Sciatic nerve (tissue), 2 donors: ENCODE measurements at places on chromosomes 2 and 18.

GRCh38 chr2:88658881-88659537 is 31.7 kb upstream of the EIF2AK3 start:
- DNase-seq, result no peak

GRCh38 chr2:227474410-227474809 is 2.5 kb downstream of the AGFG1 start:
- no peak for DNase-seq

- no peak for DNase-seq
Measured at GRCh38 chr2:119772767-119773166, 13.0 kb downstream of the PTPN4 start.

- DNase-seq, result no peak
Measured at GRCh38 chr2:219522111-219523030, 8.1 kb downstream of the ASIC4 start.

DNA sequence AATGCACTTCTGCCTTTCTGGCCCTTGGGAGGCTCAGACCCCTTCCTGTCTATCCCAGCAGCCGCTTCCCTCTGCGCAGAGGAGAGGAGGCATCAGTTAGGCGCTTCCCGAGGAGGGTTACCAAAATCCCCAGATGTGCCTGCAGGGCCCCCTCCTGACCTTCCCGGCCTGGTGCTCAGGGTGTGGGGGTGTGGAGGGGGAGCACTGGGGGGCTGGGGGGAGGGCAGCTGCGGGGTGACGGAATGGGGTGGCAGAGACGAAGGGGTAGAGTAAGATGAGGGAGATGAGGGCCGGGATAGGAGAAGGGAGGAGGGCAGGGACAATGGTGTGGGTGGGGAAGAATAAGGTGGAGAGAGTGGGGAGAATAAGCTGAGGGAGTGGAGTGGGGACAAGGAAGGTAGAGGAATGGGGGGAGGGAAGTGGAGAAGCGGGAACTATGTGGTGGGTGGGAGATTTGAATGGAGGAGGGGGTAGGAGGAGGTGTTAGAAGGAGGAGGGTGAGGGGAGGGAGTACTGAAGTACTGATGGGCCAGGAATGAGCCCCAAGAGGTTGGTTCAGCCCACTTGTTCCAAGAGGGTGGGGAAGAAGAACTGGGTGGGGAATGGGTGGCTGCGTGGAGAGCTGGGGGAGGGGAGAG is 6.5 kb upstream of the ZAP70 start:
- DNase-seq, result no peak

GRCh38 chr2:181138816-181139215 is 158.4 kb downstream of the UBE2E3 start:
- DNase-seq, result no peak

DNA sequence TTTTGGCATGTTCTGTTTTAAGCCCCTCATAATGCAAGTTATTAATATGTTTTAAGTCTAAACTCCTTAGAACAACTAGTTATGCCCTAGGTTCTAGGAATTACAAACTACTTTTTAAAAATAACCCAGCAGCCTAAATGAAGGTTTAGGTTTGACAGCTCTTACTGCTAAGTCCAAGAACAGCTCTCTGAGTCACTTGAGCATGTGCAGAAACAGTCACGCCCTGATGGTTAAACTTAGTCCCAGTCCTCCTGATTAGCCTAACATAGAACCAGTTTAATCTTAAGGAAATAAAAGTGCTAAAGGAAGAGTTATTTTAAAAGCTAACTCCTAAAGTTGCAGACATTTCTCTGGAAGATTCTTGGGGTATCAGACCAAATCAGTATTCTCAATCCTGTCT is 72.5 kb downstream of the RMDN2 start:
- DNase-seq, result no peak

- DNase-seq, result no peak
Measured at GRCh38 chr18:55219059-55219458, 259.8 kb upstream of the CCDC68 start.

- DNase-seq, result no peak
Measured at GRCh38 chr2:241866790-241867645, 2.5 kb upstream of the RTP5 start.

- no peak for DNase-seq
Measured at GRCh38 chr2:74500578-74500946, 1.2 kb upstream of the LBX2 start.

DNA sequence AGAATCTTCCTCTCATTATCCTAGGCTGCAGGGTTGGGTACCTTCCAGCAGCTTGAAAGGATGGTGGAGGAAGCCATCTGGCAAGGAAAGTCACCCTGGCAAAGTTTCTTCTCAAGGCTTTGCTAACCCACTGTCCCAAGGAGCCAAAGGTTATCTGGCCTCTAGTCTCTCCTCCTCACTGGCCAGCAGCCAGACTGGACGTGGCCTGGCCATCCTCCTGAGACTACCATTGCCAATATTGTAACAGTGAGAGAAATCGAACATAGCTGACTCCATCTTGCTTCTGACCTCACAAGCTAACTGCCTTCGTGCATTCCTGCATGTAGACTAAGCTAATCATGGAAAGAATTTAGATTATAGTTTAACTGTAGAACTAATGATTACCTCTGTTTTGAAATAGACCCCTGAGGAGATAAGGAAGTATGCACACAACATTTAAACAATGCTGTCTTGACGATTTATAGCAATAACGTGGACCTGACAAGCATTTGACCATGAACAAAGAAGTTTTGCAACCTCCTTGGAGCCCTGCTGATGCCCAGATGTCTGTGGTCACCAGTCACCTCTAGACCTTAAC is 7.8 kb upstream of the ANXA4 start:
- DNase-seq, result no peak

DNA sequence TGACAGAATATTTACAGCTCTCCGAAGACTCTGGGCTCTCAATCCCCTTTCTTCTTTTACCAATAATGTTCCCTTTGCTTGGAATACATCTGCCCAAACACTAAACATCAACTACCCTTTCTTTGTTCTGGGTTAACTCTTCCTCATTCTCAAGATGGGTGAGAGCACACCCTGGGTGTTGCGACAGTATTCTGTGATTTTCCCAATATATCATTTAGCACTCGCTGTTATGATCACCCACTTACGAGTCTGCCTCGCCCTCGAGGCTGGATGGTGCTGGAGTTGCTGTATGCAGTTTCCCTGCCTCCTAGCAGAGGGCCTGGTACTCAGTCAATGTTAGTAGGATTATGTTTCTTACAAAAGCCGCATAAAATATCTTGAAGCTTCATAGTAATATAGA is 93.2 kb downstream of the SOCS6 start:
- no peak for DNase-seq

DNA sequence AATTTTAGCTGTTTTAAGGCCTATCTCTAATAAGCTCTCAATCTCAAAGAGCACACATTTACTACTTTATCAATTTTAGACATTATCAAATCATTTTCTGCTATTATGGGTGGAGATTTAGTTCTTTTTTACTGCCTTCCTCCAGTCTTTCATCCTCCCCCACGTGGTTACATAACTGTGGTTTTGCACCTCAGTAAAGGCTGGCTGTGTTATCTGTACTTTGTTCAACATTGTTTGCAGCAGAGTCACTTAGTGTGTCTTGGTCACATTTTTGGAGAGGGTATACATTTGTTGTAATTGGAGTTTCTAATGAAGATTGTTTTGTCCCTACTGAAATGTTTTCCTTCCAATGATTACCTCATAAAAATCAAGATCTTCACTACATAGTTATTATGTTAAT is 549.6 kb upstream of the CELF4 start:
- no peak for DNase-seq

DNA sequence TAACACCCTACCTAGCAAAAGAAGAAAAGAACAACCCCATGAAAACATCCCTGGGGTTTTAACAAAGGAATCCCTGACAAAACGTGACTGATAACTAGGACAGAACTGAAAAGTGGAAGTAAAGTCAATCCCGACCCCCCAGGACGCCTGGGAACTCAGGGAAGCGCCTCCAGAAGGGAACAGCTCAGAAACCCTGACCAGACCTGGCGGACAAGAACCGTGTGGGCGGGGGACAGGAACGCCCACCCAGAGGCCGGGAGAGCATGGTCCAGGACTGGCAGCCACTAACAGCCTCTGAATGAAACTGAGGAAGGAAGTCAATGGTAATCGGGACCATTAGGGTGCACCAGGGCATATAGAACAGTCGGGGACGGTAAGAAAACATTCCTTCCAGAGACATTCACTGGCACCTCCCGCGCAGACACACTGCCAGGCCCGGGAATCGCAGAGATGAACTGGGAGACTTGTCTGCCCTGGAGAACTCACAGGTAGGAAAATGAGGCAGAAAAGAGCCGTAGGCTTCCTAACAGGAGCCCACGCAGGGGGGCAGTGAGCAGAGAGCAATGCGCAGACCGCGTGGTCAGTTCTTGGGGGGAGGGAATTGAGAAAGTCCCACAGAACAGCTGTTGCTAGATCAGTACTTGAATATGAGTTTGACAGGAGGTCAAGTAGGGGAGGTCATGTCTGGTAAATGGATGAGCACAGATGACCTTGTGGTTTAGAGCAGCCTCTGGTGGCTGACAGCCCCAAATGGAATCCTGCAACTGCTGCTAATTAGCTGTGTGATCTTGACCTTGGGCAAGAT is 1.3 kb upstream of the TBC1D8 start:
- DNase-seq, result peak; percentile 64

GRCh38 chr2:147172493-147173188 is 672.2 kb upstream of the ACVR2A start:
- DNase-seq, result no peak

DNA sequence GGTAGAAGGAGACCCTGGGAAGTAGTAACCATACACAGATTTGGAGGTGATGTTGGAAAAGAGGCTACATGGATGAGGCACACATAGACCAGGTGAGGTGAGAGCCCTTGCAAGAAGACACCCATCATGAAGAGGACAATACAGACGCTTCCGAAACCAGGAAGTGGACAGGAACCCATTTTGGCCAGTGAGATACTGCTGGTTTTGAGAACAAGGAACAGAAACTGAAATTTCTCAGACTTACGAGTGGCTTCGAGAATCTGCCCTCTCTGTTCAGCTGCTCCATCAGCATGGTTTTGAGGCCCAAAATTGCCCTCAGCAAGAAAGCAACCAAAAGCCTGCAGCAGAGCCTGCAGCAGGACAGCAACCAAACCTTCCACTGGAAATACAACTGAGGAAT is 479.1 kb upstream of the NRXN1 start:
- DNase-seq, result no peak

DNA sequence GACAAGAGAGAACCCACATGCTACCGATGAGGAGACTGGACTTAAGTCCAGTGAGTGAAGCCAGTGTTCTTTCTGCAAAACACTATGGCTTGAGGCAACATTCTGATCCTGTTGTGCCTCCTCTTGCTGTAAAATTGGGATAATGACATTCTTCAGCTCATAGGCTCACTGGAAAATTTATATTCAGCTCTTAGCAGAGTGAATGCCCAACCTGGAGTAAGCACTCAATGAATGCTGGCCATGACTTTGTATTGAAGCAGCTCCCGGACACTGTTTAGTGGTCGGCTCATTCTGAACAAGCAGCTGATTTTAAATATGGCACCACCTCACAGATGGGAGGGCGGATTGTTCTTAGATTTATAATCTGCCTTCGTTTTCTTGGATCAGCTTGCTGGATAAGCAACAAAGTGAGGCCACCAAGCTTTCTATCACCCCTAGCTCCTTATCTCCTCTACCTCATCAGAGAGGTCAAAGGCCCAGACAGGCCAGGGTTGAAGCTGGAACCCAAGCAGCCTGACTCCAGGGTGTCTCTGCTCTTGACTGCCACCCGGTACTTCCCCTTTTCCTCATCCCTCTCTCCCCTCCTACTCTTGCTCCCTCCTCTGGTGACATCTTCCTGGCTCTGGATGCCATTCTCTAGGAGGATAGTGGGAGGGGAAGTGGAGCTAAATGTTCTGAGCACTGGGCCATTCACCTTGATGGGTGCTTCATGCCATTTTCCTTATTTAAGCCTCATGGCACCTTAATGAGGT is 11.5 kb downstream of the SLC9A4 start:
- no peak for DNase-seq

- DNase-seq, result no peak
Measured at GRCh38 chr2:216118474-216118873, 9.3 kb downstream of the XRCC5 start.

GRCh38 chr2:224284134-224284946 is 117.6 kb downstream of the FAM124B start:
- DNase-seq, result no peak

GRCh38 chr18:41940506-41941215 is 14.4 kb upstream of the PIK3C3 start:
- no peak for DNase-seq

DNA sequence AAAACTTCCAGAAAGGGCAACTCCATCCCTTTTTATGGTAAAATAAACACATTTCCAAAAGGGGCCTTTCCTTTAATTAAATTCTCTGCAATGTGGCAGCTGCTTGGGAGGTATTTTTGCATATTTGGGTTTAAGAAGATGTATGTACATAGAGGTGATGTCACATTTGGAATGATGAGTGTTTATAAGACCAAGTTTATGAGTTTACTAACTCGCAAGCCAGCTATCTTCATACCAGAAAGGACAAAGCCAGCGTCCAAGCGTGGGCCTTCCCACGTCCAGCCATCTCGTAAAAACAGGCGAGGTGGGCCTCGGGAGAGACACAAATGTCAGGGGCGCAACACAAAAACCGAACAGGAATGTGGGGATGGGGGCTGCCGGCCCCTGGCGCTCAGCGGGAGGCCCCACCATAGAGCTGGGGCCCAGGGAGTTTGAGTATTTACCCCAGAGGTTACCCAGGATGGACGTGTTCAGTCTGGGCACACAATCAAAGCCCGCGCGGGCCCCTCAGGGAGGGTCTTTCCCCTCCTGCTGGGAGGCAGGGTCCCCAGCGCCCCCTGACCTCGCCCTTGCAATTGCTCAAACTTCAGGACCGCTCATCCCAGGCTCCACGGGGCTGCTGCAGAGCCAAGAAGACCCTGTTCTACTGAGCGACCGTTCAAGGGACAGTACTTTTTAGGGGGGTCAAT is 137.3 kb downstream of the TWIST2 start:
- DNase-seq, result no peak

GRCh38 chr2:143128681-143129580 is at the start of gene ARHGAP15:
Gene ARHGAP15, plus strand, starts transcription at chr2:143129419.
- no peak for DNase-seq

DNA sequence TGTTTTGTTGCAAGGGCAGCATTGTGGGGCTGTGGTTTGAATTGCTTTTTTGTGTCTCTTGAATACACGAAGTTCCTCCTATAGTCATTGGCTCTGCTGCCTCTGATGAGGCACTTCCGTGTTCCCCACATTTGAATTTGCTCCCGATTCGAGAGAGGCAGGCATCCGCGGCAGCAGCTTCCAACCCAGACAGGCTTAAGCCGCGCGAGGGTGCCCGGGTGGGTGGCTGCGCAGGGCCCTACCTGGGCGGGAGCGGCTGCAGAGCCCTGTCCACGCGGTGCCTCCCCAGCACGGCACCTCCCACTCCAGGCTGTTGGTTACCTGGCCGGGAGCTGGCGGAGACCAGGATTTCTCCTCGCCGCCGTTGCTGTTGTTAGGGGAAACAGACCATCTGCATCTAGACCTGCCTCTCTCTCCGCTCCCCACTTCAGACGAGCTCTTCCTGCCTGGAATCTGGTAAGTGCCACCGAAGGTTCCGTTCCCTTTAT is 151.3 kb downstream of the NEDD4L start:
- no peak for DNase-seq

- DNase-seq, result no peak
Measured at GRCh38 chr2:95278051-95278471, 3.8 kb downstream of the PROM2 start.
